ENCODE measurements at places on chromosomes 4 and X.

DNA sequence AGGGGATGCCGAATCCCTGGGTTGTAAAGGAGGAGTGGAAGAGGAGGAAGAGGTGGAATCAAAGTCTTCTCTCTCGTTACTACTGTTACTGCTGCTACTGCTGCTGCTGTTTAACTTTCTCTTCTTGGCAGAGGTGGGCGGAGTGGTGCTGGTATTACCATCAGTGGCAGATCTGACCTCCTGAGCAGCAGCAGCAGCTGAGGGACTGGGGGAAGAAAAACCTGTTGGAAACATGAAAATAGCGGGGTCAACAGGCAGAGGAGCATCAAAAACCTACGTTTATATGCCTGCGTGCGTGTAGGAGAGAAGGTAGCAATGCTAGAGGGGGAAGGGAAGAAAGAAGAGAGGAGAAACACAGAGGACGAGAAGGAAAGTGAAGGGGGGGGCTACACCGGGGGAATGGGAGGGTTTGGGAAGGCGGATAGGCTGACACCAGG lies 339 bp downstream of the CUL4B start:
- no peak for DNase-seq

- peak; percentile 42 for DNase-seq
These were observed 31.6 kb upstream of the IRAK1 start for GRCh38 chrX:154051201-154051810.

DNA sequence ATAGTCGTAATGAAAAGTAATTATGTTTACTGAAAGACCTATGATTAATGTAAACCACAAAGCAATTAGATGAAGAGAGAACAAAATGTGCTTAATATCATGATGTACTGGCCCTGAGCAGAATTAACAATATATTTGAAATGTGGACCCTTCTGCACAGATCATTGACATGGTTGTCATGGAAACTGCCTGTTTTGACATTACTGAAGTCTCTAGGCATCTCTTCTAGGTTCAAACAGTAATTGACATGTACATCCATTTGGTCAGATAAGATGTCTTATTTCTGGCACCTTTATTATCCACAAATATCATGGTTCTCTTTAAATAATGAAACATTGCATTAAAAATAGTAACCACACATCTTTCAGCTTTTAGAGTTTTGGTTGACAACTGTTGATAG lies 251.7 kb upstream of the GNPDA2 start:
- DNase-seq: no peak

DNA sequence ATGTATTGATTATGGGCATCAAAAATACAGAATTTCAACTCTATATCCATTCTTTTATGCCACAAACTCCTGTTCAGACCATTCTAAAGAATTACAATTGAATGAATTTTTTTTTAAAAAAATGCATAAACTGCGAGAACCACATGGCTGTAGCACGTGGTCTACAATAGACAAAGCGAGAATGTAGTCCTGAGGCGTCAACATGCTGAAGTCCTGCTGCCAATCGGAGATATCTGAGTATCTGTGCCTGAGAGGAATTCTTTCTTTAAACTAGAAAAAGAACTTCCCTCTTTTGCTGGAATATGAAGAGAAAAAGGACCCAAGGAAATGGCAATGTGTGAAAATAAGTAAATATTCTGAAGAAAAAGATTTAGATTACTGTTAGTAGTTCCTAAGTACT lies 105.7 kb downstream of the CDS1 start:
- DNase-seq: no peak

- DNase-seq: no peak
These were observed 167.7 kb downstream of the PJA1 start for GRCh38 chrX:68997511-68997910.

- DNase-seq: no peak
These were observed 4.2 kb downstream of the MYL5 start for GRCh38 chr4:678331-679103.

DNA sequence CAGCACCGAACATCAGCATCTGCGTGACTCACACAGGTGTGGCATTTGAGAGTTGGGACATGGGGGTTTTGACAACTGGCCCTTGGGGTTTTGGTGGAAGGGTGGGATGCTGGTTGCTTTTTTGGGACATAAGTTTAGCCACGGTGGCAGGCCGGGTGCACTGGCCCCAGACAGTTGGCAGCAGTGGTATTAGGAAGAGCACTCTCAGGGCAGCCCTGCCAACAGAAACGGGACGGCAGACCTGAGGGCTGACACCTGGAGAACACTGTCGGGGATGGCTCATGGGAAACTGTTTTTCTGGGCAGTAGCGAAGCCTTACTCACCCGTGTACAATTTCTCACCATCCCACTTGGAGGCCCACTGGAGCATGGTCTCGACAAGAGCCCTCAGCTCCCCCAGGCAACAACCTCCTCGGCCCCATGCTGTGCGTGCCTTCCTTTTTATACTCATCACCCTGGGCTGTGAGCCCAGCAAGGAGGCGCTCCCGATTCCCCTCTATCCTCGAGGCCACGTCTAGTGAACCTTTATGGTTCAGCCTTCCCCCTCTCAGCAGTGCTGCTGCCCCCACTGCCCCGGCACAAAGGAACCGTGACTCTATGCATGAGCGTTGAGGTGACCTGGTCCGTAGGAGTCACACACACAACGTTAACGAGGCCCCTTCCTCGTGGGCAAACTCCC lies 30.6 kb downstream of the WDR1 start:
- no peak for DNase-seq

GRCh38 chrX:31371956-31372355 lies 300.1 kb upstream of the FTHL17 start:
- no peak for DNase-seq

Measured in NCI-H460 (cell line).